ENCODE measurements at places on chromosomes 1 and 21.

GRCh38 chr21:33924079-33924765, 8.6 kb upstream of the ATP5PO start:
- DNase-seq, result peak; percentile 90

DNA sequence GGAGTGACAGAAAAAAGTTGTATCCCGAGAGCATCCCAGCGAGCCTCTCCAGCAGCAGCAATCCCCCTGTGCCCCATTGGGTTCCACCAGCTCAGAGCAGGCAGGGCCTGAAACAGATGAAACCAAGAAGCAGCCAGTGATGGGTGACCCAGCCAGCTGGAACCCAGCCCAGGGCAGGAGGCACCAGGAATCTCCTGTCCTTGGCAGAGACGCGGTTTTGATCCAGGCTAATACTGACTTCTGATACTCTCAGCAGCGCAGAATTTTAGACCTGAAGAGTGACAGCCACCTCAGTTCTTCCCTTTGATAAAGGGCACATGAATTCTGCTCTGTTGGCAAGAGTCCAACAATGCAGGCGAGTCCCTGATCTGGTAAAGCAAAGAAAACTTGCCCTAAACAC, 11.4 kb upstream of the OLIG1 start:
- DNase-seq, result no peak

DNA sequence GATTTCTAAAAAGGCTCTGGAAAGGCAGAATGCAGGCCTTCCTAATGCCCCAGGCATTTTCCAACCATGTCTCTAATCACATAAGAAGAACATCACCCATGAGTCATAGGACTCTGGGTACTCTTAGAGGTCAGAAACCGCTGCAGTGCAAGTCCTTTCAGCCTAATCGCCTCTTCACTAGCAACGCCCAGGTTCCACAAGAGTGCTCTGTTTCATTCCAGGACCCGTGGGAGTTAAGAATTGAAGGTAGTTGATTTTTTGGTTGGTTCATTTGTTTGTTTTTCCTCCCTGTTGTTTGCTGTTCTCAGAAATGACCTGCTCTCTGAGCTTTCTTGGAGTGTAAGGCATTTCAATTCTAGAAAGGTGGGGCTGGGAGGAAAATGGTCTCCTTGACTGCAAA, 123.2 kb downstream of the NR5A2 start:
- peak; percentile 29 for DNase-seq

GRCh38 chr1:169487133-169487532, 1.4 kb upstream of the SLC19A2 start:
- no peak for DNase-seq

GRCh38 chr1:66925558-66925910, 744 bp downstream of the MIER1 start:
- no peak for DNase-seq

GRCh38 chr1:179757933-179758332, 14.8 kb downstream of the FAM163A start:
- no peak for DNase-seq

GRCh38 chr1:212498283-212499040, 65.7 kb downstream of the NENF start:
- no peak for DNase-seq

GRCh38 chr1:159960721-159961381, 6.8 kb upstream of the SLAMF9 start:
- DNase-seq, result no peak

- no peak for DNase-seq
These were observed 5.3 kb downstream of the SLAMF7 start for GRCh38 chr1:160744199-160744851.

DNA sequence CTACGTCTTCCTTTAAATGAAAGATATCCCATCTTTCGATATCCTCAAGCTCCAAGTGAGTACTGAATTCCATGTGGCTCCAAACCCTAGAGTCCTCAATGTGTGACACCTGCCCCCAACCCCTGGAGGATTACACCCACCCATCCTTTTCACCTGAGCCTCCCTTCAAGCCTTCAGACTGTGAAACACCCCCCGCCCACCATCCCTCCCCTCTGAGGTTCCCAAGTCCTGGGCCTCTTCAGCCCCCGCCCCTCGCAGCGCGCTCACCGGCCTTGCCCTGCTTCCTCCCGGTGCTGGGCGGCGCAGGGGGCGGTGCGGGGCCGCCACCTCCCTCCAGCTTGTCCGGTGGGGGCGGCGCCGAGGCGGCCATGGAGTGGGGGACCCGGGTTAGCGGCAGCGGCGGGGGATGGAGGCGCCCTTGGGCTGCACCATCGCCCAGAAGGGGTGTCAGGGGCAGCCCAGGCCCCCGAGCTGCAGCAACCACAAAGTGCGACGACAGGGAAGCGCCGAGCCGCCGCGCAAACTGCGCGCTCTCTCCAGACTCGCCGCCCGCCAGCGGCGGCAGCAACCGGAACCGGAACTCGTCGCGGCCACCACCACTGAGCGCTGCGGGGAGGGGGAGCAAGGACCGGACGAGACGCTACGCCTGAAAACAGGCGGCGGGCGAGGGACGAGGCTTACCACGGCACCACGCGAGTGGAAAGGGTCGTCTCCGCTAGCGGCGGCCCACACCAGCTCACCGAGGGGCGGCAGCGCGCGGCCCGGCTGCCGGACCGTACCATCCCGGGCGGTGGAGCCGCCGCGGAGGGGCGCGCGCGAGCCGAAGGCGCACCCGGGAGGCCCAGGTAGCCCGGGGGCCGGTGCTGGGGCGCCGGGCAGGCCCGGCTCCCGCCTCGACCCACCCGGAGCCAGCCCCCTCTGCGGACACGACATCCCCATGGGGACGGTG, at the start of gene PYGO2:
Gene PYGO2 (minus strand): TSS at position 576 of the 949 bp plus-strand sequence. CDS start 206 bp downstream, at position 370.
- DNase-seq, result peak; percentile 58

DNA sequence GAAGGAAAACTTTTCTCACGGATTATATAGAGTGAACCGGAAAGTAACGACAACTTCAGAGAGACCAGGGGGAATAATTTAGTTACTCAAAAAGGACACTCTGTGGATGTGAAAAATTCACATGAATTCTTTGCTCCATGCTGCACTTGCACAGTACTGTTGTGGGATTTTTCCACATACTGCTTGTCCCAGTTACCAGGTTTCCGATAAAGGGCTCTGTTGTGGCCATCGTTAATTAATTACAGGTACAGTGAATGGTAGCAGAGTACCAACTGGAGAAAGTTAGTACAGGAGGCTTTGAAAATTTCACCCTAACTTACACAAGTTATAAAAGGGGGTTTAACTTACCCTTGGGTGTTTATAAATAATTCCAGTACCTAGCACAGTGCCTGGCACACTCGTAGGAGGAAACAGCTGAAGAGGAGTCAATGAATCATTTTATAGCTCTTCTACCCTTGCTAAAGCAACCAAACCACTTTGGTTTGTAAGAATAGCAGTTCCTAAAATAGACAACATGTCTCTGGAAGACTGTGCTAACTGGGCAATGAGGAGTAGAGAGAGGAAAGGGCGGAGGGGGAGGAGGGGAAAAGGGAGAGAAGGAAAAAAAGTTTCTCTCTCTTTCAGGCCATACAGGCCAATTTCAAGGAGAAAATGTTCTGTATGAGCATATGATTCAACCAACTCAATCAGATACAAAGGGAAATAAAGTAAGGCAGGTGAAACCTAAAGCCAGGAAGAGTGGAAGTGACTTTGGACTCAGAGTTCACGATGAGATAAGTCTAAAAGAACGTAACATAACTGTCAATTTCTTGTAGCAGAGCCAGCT, 98.3 kb upstream of the MAGI3 start:
- DNase-seq, result no peak

DNA sequence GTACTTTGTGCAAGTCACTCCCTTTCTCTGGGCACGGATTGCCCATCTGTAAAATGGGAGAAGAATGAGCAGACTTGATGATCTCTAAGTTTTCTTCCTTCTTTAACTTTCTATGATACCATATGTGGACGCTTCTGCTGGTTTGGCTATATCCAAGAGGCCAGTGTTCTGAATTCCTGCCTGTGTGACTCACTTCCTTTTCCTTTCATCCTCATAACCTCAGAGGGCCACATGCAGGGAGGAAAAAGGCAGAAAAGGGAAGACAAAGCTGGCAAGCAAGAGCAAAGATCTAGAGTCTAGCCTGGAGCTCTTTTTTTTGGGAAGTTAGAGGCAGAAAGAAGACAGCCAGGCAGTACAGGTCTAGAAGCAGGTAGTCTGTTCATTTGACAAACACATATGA, 151.2 kb downstream of the OMA1 start:
- DNase-seq, result no peak

- DNase-seq, result no peak
These were observed 615 bp downstream of the GPR161 start for GRCh38 chr1:168135921-168136708.

DNA sequence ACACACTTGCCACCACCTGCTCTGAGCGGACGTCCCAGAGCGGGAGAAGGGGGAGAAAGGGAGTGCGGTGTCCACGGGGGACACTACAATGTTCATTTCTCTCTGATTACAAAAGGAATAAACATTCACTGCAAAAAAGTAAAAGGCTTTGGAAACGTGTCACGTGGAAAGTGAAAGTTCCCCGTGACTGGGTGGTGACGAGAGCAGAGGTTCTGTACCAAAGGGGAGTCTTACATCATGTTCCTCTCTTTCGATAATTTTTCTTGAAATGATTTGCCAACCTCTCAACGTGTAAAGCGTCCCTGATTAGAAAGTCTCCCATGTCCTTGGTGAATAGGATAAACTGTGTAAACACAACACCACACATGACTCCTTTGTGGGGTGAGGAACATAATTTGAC, 22.0 kb upstream of the PRDM15 start:
- DNase-seq, result no peak

GRCh38 chr1:201597551-201598230, 58.8 kb downstream of the NAV1 start:
- DNase-seq, result peak; percentile 71

- DNase-seq, result no peak
These were observed 427.1 kb upstream of the CXADR start for GRCh38 chr21:17085707-17086106.

- DNase-seq, result peak; percentile 66
These were observed 190.1 kb downstream of the HIVEP3 start for GRCh38 chr1:41728403-41729202.

All from NCI-H2107 (cell line).